ENCODE measurements at places on chromosomes 3 and 15.
A peak's percentile ranks its signal among the peaks of the same experiment; 100 is the strongest.

DNA sequence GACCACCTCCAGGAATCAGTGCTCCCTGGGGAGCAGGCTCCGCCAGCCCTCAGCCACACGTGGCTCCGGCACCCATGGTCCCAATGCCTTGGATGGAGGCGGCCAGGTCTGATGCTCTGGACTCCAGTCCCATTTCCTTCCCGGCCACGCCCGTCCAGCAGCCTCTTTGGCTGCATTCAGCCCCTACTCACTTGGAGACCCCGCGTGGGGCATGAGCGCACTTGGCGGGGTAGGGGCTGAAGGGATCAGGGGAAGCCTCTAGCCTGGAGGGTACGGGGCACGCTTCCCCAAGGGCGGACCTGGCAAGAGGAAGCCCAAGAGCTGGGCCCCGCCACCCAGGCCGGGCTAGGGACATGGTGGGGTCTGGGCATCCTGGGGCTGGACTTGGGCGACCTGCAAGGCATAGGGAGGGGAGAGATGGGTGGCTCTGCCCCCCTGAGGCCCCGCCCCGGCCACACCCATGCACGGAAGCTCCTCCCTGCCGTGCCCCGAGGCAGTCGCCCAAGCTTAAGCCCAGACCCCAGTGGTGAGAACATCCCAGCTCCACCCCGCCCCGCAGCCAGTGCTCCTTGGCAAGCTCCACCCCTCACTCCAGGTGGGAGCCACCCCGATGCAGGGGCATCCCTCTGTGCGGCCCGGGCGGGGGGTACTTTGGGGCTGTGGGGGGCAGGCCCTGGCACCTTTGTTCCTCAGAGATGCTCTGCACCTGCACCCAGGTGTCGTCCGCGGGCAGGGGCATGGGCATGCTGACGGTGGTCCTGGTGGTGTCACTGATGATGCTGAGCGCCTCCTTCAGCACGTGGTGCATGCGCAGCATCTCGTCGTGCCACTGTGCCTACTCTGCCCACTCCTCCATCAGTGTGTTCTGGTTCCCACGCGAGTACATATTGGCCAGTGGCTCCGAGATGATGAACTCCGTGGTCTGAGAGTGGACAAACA, 163.5 kb downstream of the GOLGA6L4 start:
- DNase-seq: no peak

DNA sequence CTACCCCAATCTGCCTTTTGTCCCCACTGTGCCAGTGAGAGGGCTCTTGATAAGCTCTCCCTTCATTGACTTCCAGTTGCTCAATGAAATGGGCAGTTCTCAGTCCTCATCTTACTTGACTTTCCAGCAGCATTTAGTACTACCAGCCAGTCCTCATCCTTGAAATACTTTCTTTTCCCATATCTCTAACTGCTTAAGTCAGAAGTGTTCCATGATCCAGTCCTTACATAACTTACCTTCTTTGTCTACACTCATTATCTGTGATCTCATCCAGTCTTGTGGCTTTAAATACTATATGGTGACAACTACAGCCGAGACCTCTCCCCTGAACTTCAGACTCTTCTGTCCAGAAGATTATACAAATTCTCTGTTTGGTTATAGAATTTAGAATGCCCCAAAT, 28.7 kb downstream of the RARRES1 start:
- no peak for DNase-seq

- peak; percentile 82 for DNase-seq
These were observed 226.1 kb downstream of the VPS13C start for GRCh38 chr15:61834076-61834697.

DNA sequence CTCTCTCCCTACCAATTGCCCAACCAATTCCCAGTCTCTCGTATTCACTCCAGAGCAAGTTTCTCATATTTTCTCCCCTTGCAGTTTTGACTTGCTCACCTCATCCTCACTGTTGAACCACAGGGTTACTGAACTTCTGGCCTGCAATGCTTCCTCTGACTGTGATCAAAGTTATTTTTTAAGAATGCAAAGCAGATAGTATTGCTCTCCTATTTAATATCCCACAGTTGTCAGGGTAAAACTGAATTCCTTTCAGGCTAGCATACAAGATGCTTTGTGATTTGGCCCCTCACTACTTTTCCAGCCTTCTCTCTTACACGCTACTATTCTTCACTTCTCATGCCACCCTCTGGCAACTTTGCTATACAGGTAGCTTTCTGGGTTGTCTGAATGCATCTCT, 80.9 kb downstream of the LRRFIP2 start:
- no peak for DNase-seq

GRCh38 chr15:37929238-37929637, 5.2 kb upstream of the TMCO5A start:
- DNase-seq: no peak

DNA sequence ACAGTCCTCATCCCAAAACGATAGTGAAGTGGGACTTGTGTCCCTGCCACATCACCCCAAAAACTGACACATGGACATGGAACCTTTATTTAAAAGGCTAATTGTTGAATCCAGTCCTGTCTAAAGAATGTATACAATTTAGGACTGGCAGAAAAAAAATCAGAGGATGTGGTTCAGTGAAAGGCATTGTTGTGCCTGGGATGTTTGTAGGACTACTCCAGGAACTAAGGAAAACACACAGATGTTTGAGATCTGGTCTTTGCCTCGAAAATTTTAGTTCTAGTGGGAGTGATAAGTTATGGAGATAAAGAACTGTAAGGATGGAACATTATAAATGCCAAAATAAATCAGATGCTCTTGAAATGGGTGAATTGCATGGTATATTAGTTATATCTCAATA, 27.2 kb downstream of the VGLL4 start:
- no peak for DNase-seq

- no peak for DNase-seq
These were observed 224.7 kb downstream of the CACNA2D3 start for GRCh38 chr3:54347060-54347459.

GRCh38 chr3:49079270-49079669, 14.6 kb downstream of the QRICH1 start:
- no peak for DNase-seq

GRCh38 chr15:31278061-31278445, 48.6 kb upstream of the KLF13 start:
- no peak for DNase-seq

DNA sequence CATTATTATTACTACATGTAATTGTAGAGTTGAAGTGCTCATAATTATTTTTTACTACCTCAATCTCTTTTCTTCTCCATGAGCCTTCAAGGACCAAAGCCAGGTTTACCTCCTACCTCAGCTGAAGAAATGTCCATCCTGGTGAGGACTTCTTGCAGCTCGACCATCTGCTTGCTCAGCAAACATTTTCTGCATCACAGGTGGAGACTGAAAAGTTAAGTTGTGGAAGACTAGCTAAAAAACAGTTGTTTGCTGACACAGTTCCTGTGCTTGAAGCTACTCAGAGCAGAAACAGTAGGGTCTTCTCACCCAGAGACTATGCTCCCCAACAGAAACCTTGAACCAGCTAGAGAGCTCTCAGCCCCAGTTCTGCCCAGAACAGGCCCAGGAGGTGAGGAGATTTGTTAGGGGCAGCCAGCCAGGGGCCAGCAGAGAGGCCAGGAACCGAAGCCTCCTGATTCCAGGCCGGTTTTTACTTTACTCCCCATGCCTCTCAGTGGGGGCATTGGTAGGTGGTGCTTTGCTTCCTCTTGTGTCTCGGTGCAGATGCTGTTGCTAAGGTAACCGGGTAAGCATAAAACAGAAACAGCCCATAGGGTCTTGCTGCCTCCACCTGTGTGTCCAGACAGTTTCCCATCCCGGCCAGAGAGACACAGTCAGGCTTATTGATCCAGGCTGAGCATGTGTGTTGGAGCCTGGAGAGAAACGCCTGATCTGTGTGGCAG, 54.9 kb downstream of the CCNL1 start:
- no peak for DNase-seq

GRCh38 chr3:151346292-151346691, 16.9 kb upstream of the P2RY13 start:
- DNase-seq: peak; percentile 71

DNA sequence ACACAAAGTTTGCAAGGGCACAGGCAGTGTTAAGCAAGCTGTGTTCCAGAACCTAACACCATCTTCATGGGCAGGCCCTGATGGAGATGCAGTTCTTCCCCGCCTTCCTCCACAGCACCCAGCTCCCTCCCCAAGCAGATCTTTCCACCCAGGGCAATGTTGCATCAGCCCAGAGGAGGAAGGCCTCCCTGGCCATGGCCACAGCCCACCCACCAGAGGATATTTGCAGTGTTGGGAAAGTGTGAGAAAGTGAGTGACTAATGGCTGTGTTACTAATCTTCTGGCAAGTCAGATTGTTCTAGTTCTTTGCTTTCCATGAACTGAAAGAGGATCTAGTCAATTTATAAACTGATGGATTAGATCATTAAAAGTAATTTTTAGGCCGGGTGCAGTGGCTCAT, 42.0 kb upstream of the ATP10A start:
- DNase-seq: peak; percentile 90

GRCh38 chr3:16911916-16912315, 27.2 kb downstream of the PLCL2 start:
- no peak for DNase-seq

DNA sequence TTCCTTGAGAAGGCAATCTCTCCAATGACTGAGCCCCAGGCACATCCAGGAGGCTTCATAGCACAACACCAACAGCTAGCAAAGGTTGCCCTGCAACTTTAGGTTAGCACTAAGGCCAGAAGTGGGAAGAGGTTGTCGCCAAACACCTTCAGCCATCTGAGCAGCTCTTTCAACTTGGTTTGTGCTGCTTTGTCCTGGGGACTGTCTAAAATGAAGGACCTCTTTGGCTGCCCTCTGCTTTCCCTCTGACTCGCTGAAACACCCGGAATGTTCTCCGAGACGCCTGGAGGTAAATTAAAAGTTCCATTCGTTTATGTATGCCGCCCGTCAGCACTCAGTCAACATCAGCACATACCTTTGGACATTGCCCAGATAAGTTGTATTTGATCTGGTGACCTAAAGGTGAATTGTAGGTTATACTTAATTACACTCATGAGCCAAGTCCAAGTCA, 121.2 kb upstream of the NR2F2 start:
- DNase-seq: no peak

DNA sequence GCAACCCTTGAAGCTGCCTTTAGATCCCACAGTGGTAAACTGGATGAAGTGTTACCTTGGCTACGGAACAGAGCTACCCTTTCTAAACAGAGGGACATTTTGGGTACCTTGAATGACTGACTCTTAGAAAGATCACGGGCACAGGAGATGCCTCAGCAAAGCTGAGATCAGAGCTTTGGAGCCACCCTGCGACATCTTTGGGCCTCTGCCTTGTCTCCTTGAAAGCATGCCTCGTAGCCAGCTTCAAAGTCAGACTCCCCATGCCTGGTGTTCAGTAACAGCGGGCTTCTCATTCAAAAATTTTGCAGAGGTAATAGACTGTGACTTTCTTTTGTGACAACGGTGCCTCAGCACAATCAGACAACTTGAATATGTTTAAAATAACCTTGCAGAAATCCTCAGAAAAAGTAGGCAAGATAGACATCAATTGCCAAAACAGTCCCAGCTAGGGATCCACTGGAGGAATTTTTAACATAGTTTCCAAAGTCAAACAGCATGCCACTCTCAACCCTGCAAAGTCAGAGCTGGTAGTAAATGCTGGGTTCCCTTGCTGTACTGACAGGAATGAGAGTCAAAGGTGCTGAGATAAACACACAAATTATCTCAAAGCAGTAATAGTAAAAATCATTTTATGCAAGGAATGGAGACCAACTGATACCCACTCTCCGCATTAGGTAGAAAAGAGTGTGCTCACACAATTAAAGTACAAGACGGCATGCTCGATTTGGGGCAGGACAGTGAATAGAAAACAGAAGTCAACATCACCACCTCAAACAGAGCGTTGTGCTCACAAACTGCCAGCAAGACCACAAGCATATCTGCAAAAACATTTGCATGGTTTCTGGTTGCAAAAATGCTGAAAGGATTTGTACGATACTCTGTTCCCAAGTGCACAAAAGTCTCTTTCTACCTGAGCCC, 82.1 kb downstream of the MYO1E start:
- DNase-seq: no peak

DNA sequence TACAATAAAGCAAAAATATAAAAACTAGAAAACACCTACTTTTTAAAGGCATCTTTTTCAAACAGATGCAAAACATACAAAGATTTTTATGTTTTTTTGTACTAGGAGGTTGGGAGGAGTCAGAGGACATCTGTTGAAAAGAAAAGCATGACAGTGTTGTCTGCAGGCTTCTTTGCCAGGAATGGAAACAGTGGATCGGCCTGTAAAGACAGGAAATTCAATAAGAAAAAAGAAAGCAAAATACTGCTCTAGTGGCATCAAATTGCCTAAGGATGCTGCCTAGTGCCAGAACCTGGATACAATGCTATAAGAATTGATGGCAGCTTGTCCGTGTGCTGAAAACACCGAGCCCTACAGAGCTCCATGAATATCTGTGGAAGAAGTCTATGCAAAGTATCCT, 69.9 kb downstream of the TBC1D5 start:
- no peak for DNase-seq

- DNase-seq: no peak
These were observed 25.6 kb downstream of the FAM43A start for GRCh38 chr3:194711286-194711685.
